ENCODE measurements at places on chromosomes 7 and 10.

- DNase-seq, result no peak
Observed at GRCh38 chr7:31464601-31465000, 49.3 kb upstream of the ITPRID1 start.

GRCh38 chr10:107631876-107632275 is 467.4 kb upstream of the SORCS1 start:
- DNase-seq, result no peak

DNA sequence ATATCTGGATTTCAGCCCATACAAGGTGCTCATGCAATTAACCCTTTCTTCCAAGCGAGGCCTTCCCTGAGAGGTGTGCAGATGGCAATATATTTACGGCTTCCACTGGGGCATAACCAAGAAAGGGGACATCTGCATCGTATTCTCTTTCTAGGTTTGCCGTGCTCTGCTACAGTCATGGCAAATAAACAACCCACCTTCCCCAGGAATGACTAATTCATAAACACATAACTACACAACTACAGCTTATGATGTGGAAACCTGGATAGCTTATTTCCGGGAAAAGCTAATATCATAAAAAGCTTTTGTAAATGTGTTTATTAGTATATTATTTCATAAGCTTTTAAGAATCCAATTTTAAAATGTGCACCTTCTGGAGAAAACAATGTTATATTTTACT is 120.0 kb downstream of the CAMK1D start:
- DNase-seq, result no peak

- DNase-seq, result no peak
Observed at GRCh38 chr10:92479547-92479946, 94.3 kb downstream of the IDE start.

DNA sequence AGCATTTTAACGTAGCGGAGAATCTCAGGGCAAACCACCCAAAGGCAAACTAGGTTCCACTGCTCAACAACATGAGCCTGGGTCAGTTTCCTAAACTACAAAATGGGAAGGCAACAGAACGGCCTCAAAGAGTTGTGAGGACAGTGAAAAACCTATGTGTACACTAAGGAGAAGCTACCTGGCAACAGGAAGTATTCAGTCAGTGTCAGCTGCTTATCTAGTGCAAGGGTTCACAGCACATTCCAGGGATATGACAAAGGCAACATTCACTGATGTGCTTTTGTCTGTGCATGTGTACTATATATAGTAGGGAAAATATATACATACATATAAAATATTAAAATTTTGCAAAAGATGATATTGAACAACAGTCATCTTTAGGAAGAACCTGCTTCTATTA is 17.2 kb downstream of the NUDCD3 start:
- no peak for DNase-seq

DNA sequence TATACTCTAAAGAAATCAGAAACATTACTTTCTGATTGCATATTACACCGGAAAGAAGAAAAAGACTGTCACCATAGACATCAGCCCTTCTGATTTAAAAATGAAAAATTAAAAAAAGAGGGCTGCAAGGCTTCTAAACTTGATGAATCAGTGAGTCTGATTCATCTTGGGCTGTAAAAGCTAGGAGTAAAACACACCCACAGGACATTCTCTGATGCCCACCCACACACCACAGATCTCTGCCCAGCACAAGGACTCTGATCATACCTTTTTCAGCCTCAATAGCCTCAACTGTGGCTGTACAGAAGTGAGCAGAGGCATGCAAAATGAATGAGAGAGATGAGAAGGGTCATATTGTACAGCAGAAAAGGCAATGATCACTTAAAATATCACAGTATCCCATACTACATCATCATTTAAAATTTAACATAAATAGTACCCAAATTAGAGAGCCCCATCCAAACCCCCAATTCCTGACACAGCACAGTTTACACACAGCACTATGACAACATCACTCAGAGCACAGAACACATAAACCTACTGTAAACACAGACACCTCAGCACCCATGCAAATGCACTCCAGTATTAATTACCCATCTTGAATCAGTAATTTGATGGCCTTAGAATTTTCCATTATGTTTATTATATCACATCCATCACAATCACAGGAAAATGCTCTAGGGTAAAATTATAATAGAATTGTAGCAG is 6.4 kb upstream of the MSS51 start:
- DNase-seq, result no peak

DNA sequence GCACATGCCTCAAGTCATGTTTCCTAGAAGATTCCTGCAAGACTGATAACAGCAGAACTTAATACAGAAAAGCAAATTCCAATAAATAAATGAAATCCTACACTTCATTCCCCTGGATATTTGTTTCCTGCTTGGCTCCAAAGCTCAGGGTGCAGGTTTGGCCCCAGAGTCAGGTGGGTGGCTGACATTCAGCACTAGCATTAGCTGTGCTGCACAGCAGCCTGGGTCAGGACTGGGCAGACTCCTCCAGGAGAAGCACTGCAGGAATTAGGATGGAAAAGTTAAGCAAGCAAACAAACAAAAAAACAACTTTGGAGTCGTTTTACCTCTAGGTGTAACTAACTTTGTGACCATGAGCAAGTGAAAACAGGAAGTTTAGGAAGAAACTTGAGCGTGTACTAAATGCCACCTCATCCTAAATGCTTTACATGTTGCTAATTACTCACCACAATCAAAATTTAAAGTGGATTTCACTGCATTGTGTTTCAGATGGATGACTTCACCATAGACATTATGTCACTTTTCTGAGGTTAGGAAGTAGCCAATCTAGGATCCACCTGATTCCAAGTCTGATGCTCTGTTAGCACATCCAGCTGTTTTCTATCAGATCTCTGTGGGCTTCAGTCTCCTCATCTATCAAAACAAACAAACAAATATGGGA is 239.4 kb downstream of the C7orf25 start:
- DNase-seq, result no peak

DNA sequence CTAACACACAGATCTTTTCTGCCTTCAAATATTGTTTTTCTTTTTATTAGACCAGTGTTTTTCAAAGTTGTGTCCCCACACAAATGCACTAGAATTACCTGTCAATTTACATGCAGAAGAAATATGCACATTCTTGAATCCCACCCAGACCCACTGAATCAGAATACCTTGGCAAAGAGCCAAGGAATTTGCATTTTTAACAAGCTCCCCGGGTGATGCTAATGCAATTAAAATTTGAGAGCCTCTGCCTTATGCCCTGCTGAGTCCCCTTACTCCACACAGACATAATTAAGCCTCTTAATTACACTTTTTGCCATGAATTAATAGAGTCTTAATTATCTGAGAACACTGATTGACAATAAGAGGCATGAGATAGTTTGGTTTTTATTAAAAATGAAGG is 201.2 kb upstream of the GRB10 start:
- no peak for DNase-seq

GRCh38 chr10:116056445-116057293 is 216.3 kb downstream of the GFRA1 start:
- peak; percentile 69 for DNase-seq

DNA sequence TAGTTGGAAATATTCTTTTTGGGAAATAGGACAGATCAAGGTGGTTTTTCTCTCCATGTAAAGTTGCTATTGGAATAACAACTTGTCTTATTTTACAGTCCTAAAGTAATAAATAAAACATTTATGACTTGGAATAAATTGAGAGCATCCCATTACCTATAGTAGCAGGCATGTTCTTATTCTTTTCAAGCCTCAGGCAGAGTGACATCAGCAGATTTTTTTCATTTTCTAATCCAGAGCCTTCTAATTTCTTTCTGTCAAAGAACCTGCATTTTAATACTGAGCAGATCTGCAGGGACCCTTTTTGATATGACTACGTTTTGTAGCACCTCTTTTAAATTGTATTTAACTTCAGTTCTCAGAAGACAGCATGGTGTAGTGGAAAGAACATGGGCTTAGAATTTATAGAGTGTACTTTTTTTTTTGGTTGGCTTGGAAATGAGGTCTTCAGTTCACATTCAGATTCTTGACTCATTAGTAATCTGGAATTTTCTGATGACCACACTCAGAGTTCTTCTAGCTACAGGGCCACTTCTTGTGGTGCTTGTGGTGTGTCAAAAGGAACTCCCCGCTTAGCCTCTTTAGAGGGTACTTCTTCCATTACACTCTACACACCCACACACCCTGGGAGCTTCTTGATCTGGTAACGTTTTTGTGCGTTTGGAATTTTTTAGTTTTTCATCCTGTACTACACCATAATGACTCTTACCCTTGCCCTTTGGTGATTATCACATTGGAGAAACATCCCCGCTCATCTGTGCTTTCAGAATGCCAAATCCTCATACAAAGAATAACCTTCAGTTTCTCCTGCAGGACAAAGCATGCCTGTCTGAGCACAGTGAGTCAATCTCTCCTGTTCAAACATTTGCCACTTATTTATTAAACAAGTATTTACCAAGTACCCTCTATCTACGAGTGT is 34.6 kb downstream of the AGK start:
- DNase-seq, result no peak

GRCh38 chr7:42834676-42835075 is 77.2 kb downstream of the C7orf25 start:
- no peak for DNase-seq

- no peak for DNase-seq
Observed at GRCh38 chr7:27064159-27064558, 31.6 kb downstream of the HOXA1 start.

GRCh38 chr7:126022452-126022851 is 1092.8 kb upstream of the POT1 start:
- DNase-seq, result no peak

DNA sequence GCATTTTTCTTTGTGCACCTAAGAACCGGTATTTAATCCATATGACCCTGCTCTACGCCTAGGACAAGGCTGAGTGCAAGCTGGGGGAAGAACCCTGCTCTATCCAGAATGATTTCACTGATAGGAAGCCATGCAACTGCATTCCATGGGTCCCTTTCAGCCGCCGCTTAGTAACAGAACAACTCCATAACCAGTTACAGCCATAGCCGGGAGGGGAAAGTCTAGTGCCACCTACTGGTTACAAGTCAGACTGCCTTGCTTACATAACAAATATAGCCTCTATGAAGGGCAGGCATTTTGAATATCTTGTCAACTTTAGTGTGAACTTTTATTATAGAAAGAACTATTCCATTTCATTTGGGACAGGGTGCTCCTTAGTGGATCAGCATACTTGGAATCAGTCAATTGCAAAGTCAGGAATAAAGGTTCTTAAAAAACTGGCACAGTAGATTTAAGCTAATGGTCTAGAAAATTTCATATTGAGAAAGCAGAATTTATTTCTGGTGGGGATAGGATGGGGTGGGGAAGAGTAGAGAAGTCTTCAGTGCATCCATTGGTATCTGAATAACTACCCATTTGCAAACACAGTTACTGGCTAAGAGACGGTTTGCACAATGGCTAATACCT is 521.7 kb downstream of the ADRA2A start:
- DNase-seq, result peak; percentile 44

DNA sequence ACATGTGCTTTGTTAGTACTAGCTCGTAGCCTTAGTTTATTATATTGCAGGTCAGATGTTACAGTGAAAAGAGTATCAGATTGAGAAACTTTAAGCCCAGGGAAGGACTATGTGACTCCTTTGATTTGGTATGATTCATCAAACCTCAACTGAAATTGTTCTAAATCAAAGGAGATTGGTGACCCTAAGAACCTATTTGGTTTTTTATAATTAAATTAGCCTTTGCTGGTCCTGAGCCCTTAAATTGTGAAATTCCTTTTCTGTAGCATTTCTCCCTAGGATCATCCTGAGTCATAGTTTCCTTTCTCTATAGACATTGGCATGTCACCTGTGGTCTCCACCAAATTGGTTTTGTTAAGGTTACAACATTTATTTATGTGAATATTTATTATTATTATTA is 89.7 kb downstream of the POLR1F start:
- DNase-seq, result no peak

DNA sequence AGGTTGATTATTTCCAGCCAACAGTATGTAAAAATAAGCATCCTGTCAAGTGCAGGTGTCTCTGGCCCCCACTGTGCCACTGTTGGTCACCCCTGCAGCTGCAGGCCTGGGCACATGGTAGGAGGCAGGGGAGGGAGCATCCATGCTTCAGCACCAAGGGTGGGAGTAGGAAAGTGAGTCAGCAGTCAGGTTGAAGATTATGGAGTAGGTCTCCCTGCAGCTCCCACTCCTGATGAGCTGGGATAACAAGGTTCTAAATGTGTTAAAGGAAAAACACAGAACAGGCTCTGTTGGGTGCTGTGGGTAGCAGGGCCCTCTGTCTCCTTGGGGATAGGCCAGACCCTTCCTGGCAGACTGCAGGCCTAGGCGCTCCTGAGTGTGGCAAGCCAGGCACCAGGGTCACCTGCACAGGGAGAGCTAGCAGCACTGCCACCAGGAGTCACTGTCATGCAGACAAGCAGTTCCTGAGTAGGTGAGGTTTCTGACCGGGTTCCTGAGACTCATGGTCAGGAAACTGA is 59.3 kb downstream of the NUDCD3 start:
- DNase-seq, result no peak

DNA sequence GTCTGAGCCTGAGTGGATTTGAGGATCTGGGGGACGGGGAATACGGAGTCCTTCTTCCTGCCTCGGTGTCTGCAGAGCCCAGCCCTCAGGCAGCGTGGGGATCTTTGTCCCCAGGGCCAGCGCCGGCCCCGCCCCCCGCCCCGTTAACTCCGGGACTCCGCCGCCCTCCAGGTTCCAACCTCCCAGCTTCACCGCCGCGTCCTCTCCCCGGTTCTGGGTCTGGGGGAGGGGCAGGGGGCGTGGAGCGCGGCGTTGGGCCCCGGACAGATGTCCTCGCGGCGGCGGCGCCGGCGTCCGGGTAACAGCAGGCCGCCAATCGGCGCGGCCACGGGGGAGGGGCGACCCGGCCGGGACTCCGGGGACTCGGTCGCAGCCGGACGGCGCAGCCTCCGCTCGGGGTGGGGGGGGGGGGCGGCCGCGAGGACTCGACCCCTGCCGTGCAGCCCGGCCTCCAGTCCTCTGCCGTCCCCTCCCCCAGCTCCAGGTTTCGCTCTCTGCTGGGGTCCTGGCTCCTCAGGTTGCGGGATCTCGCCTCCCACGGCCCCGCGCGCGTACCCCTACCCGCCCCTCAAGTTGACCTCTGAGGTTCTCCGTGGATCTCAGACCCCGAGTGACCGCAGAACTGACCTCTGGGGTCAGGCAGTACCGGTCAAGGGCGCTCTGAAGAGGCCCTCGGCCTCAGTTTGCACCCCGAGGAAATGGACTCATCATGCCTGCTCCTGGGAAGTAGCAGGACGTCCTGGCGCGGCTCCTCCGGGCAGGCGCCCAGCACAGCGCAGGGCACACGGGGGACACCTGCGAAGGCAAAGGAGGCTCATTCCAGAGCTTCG is 2.3 kb upstream of the ELFN1 start:
- DNase-seq, result peak; percentile 59

- DNase-seq, result no peak
Observed at GRCh38 chr7:69882269-69882668, 284.0 kb downstream of the AUTS2 start.

- no peak for DNase-seq
Observed at GRCh38 chr7:80611353-80611752, 27.1 kb upstream of the CD36 start.

Measured in tibial artery (tissue), 4 donors.